NCI-H2227 treated with DMSO at 0.1 percent for 48 hours (cell line): ENCODE measurements at places on chromosomes 13 and 19.

DNA sequence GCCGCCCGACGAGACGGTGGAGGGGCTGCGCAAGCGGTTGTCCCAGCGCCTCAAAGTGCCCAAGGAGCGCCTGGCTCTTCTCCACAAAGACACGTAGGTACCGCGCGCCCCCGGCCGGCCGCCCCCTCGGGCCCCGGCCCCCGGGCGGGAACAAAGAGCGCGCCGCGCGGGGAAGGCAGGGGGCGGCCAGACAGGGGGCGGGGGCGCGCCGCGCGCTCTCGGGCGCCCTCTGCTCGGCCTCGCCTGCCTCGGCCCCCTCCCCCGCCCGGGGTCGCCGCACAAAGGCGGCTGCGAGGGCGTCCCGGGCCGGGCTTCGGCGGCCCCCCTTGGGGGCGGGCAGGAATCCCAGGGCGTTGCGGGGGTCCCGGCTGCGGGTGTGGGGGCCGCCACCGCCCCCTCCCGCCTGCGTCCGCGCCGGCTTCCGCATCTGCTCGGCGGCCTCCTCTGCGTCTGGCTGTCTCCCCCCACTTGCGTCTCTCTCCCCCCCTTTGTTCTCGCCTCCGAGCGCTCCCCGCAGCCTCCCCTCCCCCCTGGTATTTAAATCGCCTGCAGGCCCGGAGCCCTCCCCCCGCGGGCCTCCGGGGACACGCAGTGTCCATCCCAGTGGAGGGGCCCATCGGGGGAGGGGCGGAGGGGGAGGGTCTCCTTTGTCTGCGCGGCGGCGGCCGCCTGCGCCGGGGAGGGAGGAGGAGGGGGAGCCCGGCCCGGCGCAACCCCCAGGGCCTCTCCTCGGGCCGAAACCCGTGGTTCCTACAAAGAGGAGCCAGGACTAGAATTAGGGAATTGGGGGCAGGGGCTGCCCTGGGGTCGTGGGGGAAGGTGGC is 2.3 kb downstream of the MIDN start:
- peak; percentile 84 for DNase-seq

GRCh38 chr19:35879770-35880317 is 11.5 kb downstream of the APLP1 start:
- peak; percentile 97 for DNase-seq

- DNase-seq: no peak
Measured at GRCh38 chr13:110562696-110563462, 1.4 kb upstream of the RAB20 start.

DNA sequence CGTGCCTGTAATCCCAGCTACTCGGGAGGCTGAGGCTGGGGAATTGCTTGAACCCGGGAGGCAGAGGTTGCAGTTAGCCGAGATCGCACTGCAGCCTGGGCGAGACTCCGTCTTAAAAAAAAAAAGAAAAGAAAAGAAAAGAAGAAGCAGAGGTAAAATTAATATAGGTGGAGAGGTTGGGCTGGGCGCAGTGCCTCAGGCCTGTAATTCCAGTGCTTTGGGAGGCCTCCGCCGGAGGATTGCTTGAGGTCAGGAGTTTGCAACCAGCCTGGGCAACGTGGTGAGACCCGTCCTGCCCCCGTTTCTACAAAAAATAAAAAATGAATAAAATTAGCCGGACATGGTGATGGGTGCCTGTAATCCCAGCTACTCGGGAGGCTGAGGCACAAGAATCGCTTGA is 912 bp upstream of the TUBA3C start:
- DNase-seq: no peak

DNA sequence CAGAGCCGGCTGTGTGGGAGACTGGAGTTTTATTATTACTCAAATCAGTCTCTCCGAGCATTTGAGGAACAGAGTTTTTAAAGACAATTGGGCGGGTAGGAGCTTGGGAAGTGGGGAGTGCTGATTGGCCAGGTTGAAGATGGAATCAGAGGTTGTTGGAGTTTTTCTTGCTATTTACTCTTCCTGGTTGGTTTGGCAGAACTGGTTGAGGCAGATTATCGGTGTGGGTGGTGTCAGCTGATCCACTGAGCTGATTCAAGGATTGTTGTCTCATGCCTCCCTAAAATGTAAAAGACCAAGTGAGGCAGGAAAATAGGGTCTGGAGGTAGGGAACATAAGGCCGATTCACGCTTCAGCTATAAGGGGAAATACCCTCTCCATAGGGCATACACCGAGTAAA is 1.3 kb upstream of the TDRD12 start:
- DNase-seq: no peak

- no peak for DNase-seq
Measured at GRCh38 chr19:33290956-33291622, 11.2 kb downstream of the CEBPA start.

DNA sequence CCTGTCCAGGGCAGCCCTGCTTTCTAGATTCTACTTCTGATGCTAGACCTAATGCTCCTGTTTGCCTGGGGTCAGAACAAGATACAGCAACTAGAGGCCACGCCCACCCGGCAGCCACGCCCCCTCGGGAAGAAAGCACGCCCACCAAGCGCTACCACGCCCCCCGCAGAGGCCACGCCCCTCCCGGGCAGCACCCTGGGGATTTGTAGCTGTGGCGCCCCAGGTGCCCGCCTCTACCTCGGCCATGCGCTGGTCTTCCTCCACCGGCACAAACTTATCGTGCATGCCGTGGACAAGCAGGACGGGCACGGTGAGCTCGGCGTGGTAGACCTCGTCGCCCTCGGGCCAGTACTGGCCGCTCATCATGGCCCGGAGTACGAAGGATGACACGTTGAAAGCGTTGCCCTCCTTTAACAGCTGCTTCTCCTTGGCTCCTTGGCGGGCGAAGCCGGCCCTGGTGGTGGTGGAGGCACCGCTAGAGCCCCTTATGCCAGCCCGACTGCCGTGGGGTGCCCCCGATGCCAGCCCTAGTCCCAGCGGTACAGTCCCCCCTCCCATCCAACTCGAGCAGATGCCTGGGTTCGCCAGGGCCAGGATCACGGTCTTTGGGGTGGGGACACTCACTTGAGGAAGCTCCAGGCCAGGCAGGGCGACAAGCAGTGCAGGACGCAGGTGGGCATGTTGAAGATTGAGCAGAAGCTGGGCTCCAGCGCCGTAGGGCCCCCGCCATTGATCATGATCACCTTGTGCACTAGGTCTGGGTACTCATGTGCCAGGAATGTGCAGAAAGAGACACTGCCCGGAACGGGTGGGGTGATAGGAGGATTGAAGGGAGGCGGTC is 9.0 kb downstream of the ABHD8 start:
- no peak for DNase-seq

- no peak for DNase-seq
Measured at GRCh38 chr13:20351281-20352022, 119.3 kb upstream of the GJB6 start.

DNA sequence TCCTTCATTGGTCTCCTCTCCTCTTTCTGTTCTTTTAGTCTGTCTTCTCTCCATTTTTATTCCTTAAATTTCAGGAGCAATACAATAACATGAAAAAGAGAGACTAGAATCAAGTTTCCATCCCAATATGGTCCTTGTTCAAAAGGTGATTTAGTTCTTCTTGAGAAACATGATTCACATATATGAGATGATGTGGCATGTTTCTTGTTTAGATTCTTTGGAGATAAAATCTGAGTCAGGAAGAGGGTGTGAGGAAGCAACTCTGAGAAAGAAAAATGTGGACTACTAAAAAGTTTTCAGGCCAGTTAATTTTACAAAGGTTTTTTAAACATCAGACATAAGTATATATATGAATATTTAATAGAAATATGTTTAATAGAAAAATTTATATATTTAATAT is 231.4 kb downstream of the OXGR1 start:
- no peak for DNase-seq

- no peak for DNase-seq
Measured at GRCh38 chr19:13881251-13881691, 4.3 kb downstream of the NANOS3 start.

DNA sequence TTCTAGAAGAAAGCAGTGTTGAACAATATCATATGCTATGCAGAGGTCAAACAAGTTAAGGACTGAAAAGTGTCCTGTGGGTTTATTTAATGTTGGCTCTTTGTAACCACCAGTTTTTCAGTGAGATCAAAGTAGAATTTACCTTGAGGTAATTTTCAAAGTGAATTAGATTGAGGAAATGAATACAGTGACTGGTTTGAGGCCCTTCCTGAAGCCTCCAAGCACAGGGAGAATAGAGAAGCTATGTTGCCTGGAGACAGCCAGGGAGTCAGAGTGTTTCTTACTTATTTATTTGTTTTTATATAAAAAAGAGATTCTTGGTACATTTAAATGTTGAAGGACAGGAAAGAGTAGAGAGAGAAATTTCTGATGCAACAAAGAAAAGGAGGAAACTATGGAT is 954.3 kb upstream of the SPRY2 start:
- no peak for DNase-seq

DNA sequence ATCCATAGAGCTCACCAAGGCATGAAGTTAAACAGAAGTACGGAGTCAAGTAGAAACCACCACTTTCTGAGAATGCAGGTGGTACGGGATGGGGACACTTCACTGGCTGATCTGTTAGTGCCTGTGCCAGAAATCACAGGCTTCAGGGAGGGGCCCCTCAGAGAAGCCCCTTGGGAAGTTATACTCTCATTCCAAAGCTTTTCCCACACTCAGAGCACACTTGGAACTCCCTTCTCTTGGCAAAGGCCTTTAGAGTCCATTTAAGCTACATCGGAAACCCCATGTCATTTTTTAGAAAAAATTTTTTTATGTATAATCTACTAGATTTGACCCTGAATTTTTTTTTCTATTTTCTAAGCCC is 80.7 kb upstream of the WASF3 start:
- DNase-seq: no peak

DNA sequence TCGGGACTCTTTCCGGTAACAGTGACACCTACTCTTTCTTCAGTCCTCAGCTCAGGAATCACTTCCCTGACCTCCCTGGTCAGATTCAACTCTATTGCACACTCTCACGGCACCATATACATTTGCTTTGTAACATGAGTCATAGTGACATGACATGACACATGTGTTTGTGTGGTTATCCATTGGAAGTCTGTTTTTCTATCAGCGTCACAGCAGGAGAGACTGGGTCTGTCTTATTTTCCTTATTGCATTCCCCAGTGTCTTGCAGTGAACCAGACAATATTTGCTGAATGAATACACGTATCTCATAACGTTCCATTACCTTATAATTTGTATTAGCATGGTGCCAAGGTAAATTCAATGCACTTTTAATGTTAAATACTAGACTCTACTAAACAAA is 102.0 kb downstream of the DCLK1 start:
- no peak for DNase-seq

DNA sequence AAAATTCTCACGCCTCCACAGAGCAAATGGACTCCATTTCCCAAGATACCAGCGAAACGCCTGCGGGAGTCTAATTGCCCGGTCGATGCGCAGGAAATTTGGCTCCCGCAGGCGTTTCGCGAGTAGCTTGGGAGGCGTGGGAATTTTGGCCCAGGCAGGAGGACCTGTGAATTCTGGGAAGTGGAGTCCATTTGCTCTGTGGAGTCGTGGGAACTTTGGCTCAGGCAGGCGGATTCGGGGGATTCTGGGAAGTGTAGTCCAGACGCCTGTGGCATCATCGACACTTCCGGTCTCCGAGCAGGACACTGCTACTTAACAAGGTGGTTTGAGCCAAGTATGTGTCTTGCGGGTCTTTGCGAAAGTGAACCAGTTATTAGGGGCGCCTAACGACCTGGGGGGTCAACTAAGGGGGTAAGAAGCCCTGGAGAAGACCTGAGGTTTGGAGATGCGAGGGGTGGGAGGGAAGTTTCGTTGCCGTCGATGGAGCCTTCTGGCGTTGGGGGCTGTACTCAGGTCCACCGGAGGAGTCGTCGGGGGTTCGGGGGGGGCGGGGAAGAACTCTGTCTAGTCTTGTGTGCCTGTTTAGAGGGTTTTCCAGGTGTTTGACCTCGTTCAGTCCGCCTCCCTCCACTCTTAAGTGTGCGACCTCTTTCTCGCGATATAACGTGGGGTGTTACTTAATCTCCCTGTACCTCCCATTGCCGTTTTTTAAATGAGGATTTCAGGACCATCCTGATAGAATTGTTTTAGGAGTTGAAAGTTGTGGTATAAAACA is at the start of gene ZNF155:
ZNF155 (plus strand) TSS at position 277 of the 775 bp plus-strand sequence. CDS start 4,356 bp downstream, outside the sequence.
- DNase-seq: peak; percentile 93

GRCh38 chr19:6608940-6609339 is 18.0 kb upstream of the CD70 start:
- DNase-seq: no peak

- DNase-seq: no peak
Measured at GRCh38 chr19:35929876-35930275, 6.3 kb upstream of the LRFN3 start.

DNA sequence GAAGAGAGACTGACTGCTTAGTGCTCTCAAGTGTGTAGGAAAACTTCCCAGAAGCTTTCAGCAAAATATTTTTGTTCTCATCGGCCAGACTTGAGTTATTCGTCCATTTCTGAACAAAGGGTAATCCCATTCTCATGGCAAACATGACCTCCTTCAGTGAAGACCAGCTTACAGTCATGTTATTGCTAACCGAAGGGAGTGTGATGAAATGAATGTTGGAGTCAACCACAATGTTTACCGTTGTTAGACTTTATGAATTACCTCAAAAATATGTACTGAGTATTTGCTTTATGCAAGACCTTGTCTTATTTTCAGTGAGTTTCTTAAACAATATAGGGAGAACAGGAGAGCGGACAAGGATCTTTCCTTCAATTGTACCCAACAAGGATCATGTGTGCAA is 228.6 kb downstream of the LMO7 start:
- DNase-seq: no peak

DNA sequence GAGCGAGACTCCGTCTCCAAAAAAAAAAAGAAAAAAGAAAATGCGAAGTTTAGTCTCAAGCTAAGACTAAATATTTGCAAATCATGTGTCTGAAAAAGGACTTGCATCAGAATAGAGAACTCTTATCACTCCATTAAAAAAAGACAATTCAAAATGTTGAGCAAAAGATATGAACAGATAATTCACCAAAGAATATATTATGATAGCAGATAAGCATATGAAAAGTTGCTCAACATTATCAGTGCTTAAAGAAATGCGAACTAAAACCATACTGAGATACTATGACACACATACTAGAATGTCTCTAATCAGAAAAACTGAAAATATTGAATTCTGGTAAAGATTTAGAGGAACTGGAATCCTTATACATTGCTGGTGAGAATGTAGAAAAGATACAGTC is 38.7 kb upstream of the SACS start:
- DNase-seq: no peak

GRCh38 chr13:26515721-26516120 is 41.8 kb upstream of the WASF3 start:
- no peak for DNase-seq

GRCh38 chr13:108439556-108439955 is 170.0 kb downstream of the TNFSF13B start:
- DNase-seq: no peak

DNA sequence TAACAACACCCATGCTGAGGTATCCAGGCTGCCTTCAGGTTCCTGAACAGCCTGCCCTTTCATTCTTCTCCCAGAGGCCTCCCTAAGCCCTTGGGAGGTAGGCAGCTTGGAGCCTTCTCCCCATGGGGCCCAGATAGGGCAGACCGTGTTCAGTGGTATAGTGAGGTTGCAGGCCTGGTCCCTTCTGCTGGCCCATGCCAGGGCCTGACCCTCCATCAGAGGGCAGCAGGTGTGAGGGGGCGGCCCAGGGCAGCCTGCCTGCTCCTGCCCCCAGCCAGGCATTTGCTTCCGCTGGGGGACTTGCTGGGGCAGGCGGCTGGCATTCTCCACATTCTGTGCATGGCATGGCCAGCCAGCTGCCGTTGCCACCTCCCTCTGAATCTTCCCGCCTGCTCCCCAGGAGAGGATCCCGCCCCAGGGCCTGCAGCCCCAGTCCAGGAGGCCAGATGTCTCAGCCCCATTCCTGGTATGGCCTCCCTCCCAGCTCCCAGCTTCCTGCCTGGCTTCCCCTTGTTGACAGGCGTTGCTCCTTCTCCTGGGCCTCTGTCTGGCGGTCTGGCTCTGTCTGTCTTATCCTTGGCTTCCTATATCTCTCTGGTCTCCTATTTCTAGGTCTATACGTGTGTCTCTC is 8.9 kb downstream of the CIC start:
- no peak for DNase-seq
